Keratinocyte (primary cell): ENCODE measurements at places on chromosomes 11 and 22. TPM values are rescaled to one million over a fixed set of nuclear protein-coding genes. Genes with fewer than 3 reads are reported as not detected.

Gene TEX54
- polyA plus RNA-seq, result not detected in 3 replicates

Gene SMDT1
- polyA plus RNA-seq, result 21.1 to 30.0 TPM (median 21.6 TPM) in 3 replicates

Gene TLCD5
- polyA plus RNA-seq, result 2.7 to 4.0 TPM (median 3.7 TPM) in 3 replicates

GRCh38 chr11:68843052-68843561 lies 1.4 kb upstream of the CPT1A start:
- DNase-seq, result no peak

DNA sequence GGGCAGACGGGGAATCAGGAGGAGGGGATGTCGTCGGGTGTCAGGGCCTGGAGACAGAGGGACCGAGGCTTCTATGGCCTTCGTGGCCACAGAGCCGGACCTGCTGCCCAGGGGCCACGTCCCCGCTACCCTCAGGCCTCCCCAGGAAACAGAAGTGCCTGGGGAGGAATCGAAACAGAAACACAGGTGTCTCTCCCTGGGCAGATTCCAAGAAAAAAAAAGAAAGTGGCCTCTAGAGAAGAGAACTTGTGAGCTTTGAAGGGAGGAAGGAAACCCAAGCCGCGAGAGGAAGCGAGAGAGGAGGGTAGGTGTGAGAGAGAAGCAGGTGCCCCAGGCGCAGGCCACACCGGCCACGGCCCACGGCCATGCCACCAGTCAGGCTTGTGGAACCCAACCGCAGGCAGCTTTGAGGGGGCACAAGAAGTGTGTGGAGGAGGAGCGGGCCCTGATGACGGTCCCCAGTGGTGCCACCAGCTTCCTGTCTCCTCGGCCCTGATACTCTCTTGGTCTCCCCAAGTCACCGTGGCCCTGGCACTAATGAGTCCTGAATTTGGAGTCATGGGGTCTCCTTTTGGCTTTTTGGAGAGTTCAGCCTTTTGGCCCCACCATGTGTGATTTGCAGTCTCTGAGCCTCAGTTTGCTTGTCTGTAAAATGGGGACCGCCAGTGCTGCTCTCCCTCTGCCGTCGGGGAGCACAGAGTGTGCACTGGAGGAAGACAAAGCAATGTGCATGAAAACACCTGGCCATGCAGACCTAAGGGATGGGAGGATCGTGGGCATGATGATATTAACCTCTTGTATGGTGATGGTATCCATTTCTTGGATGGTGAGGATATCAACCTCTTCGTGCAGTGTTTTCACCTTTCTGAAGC lies 25.2 kb downstream of the LIF start:
- no peak for DNase-seq

GRCh38 chr11:99739464-99740089 lies 718.8 kb downstream of the CNTN5 start:
- DNase-seq, result no peak

GRCh38 chr11:73288192-73288872 lies 16.2 kb downstream of the P2RY6 start:
- DNase-seq, result no peak

GRCh38 chr22:32352681-32353080 lies 5.0 kb upstream of the RFPL3 start:
- no peak for DNase-seq

GRCh38 chr11:61129639-61130523 lies 27.6 kb downstream of the CD5 start:
- peak; percentile 33 for DNase-seq

- no peak for DNase-seq
Measured at GRCh38 chr22:25728071-25728470, 13.9 kb upstream of the MYO18B start.
